ENCODE measurements at places on chromosomes 2 and 18.
A peak's percentile ranks its signal among the peaks of the same experiment; 100 is the strongest.

GRCh38 chr2:216761133-216761532 is 65.8 kb upstream of the IGFBP5 start:
- DNase-seq, result no peak

DNA sequence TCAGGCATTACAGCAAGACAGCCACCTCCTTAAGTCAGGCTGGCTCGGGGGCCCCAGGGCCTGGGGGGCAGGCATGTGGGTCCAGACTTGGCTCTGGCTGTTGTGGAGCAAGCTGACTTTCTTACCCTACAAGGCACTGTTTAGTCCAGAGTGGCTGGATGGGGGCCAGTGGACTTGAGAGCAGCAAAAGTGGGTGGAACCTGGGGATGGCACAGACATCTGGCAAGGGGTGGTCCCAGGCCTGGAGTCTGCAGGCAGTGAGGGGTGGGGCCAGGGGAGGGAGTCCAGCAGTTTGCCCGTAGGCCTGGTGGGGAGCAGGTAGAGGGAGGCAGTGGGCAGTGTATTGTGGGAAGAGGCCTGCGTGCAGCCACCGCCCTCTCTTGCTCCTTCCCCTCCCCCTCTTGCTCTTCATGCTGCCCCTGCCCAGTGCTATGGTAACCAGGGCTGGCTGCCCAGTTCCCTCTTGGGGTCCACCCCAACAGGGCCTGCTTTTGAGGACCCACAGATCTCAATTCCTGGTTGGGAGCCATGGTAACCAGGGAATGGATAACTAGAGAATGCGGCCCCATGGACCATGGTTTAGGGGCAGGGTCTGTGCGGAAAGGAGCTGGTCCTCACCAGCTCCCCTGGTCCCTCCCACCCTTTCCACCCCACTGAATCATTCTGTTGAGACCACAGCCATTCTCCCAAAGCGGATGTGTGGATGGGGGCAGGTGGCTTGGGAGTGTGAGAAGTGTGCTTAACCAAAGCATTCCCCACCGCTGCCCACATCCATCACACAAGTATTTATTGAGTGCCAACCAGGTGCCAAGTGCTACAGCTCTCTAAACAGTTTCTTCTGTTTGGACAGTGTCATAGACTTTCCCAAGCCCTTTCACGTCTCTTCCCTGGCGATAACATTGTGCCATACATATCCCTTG is 19.3 kb downstream of the SPEG start:
- no peak for DNase-seq

DNA sequence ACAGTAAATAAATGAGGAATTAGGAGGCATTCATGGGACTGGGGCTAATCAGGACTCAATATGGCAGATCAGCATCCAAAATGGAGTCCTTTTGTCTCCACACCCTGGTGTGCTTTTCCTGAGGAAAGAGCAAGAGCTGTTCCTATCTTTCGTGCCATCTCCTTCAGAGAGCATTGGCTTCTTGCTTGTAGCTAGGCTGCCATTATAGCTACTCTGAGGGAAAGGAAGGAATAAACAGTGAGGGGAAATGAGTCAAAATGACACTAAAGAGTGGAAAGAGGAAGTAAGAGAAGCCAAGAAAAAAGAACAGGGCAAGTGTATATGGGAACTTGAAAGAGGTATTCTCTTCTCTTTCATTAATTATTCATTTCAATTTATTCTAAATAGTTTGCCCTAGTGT is 8.4 kb upstream of the NMI start:
- no peak for DNase-seq

GRCh38 chr2:211328126-211328525 is 771.7 kb downstream of the CPS1 start:
- DNase-seq, result no peak

- no peak for DNase-seq
These were observed 29.6 kb downstream of the MRPS5 start for GRCh38 chr2:95091885-95092555.

GRCh38 chr2:62119311-62119974 is 76.5 kb upstream of the B3GNT2 start:
- no peak for DNase-seq

GRCh38 chr18:75158465-75159237 is 50.3 kb downstream of the PTGR3 start:
- no peak for DNase-seq

DNA sequence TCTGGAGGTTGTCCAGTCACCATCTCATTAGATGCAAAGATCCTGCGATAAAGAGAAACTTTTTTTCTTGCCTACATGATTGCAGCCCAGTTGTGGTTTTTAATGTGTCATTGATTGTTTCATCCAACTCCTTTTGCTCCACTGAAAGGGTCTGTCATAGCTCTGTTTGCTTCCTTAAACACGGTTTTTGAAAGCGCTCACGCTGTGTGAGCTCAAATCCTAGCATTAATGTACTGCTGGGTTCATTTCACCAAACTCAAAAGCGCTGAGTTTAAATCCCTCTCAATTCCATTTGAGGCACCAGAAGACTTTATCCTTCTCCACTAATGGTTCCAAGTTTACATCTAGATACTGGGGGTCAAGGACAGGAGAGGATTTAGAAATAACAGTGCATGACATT is 53.6 kb downstream of the CDK15 start:
- DNase-seq, result no peak

GRCh38 chr2:238202326-238203093 is 985 bp downstream of the ILKAP start:
- DNase-seq, result peak; percentile 4

GRCh38 chr2:11809586-11810236 is 63.3 kb downstream of the LPIN1 start:
- no peak for DNase-seq

GRCh38 chr2:7449298-7449697 is 532.1 kb downstream of the RNF144A start:
- no peak for DNase-seq

- DNase-seq, result no peak
These were observed 139.5 kb downstream of the PIEZO2 start for GRCh38 chr18:11009869-11010268.

DNA sequence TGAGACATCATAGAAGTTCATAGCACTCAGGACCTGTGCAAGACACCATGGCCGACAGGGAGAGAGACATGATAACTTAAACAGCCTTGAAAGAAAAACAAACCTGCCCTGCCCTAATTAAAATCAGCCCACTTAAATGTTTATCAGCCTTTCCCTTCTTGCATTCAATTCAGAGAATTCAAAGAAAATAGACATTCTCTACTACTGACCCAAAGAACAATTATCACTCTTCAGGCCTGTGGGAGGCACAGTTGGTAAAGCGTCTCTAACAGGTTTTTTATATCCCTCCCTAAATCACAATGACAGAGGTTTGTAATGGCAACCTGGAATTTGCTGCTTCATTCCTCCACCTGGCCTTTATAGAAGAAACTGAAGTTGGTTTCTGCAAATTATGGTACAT is 1.7 kb downstream of the CDK15 start:
- DNase-seq, result no peak

- no peak for DNase-seq
These were observed 43.5 kb downstream of the MFSD6 start for GRCh38 chr2:190451561-190452176.

DNA sequence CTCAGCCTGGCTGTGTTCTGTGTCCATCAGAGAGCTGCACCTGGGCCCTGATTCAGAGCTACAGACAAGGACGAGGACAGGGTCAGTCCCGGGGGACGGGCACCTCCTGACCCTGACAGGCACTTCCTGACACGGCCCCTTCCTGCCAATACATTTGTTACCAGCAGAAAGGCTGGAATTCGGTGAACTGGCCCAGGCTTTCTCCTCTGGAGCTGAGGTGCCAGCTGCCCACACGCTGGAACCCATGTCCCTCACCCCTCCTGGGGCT is 12.3 kb upstream of the ZNF519 start:
- DNase-seq, result no peak

DNA sequence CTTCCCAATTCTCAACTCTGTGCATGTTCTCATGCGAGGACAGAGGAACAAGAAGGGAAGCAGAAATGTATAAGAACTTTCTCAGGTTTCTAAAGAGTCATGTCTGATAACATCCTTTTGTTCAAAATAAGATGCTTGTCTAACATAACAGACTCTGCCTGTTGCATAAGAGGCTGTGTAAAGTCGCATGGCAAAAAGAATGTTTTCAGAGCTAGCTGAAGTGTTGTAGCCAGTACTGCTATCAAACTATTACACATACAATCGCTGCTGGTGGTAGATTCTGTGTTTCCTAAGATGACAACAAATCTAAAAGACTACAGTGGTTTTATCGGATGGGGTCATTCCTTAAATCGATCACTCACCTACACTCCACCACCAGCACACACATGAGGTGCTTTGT is 487.5 kb downstream of the IRS1 start:
- no peak for DNase-seq

DNA sequence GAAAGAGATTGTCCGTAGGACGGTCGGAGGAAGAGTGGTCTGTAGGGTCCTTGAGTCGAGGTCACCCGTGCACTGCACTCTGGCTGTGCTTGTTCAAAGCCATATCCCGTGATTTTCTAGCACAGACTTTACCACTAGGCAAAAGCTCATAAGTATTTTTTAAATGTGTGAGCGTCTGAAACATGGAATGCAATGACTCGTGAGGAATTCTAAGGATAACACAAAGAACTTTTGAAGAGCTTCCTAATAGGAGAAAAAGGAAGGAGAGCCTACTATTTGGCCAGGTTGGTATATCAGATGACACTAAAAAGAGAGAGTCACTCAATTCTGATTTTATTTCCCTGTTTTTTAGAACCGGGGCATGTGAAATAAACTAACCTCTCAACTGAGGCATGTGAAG is 68.3 kb downstream of the CD28 start:
- no peak for DNase-seq

DNA sequence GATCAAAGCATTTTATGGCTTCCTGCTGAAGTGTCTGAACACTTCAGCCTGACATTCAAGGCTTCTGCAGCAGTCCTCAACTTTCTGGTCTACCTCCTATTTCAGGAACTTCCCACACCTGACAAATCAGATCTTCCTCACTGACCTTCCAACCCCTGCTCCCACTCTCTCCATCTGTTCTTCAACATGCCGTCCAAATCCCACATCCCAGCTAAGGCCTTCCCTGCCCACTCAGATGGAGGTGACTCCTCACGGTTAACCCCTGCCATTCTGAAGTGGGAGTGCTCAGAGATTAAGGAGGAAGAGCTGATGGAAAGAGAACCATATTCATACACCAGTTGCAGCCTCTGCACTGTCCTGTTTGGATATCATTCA is 104.8 kb downstream of the POLR1A start:
- DNase-seq, result no peak

DNA sequence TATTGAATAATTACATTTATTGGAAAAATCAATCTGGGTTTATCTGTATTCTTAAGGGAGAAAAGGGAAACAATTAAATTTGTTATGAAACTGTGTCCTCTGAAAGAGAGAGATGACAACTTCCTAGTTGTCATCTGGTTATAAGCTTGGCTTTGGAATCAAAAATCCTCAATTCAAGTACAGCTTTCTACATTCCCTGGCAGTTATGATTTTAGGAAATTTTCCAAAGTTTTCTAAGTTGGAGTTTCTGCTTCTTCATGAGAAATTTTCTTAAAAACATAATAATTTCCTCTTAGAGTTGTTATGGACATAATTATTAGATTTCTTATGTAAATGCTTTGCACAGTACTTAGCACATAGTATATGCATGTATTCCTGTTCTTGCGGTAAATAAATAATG is 625.6 kb upstream of the SLC39A10 start:
- DNase-seq, result no peak

GRCh38 chr2:188647430-188648070 is 326.6 kb upstream of the COL3A1 start:
- DNase-seq, result no peak

All from stromal cell of bone marrow (primary cell).